ENCODE measurements at places on chromosomes 2 and 18.
A peak's percentile ranks its signal among the peaks of the same experiment; 100 is the strongest.

DNA sequence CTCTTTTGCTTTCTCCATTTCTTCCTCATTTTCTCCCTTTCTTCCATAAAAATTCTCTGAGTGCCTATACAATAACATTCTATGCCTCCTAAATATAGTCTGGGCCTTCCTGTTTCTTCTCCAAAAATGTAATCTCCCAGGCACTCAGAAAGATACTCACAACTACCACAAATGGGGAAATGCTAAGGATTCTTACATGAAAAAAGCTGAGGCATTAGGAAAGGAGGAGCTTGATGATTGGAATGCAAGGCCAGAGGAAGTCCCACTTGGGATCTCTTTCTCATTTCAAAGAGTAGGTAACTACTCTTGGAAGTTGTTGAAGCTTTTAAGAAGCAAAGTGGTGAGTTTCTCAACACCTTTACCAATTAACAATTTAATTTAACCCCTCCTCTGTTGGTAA lies 3.4 kb downstream of the VSNL1 start:
- DNase-seq: no peak

- no peak for DNase-seq
These were observed 179.4 kb upstream of the HS6ST1 start for GRCh38 chr2:128498086-128498485.

- DNase-seq: no peak
These were observed 64.8 kb downstream of the NCAPH start for GRCh38 chr2:96400049-96401000.

DNA sequence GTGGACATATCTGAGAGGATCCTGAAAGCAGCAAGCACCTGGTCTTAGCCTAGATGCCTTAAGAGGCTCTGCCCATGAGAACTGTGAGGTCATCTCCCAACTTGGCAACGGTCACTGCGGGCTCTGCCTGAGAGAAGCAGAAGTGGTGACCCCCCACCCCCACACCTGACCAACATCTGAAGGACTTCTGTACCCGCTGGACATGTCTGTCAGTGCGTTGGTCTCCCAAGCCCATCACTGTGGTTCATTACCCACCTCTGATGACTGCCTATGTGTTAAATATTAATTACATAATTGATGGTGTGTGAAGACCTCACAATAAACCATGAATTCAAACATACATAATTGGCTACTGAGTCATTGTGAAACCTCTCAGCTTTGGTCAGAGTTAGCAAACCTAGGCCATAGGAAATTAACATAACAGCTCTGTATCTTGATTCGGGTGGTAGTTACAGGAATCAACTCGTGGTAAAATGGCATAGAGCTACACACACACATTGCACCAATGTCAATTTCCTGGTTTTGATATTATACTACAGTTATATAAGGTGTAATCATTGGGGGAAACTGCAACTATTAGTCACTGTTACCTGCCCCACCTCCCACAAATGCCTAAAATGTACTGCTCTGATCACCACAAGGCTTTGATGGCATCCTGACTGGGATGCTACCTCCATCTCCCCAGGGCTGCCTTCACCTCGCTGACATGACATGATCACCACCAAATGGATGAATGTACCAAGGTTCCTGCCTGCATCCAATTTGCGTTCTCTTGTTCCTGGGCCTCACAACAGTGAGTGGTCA lies 4.3 kb upstream of the GALNT1 start:
- DNase-seq: no peak

DNA sequence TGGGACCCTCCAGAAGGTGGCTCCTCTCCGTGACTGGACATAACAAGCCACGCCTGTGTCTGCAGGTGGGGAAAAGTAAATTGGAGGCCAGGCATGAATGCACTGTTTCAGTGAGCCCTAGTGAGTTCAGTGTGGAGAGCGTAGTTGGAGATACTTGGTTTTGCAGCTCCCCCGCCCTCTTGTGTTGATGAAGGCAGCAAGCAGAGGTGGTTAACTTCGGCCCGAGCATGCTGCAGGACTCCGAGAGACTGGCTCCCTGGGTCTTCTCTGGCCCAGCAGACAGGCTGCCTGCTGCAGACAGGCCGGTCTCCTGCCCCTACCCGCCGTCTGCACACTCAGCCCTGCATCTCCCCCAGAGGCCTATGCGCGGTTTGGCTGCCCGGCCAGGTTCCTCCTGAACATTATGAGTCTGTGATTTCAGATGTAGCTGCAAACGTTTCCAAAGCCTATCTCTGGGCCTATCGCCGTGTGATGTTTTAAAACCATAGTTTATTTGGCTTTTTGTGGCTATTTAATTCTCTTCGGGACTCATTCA lies 102.4 kb downstream of the LDLRAD4 start:
- no peak for DNase-seq

- no peak for DNase-seq
These were observed 106.5 kb downstream of the GALNT3 start for GRCh38 chr2:165687426-165688002.

DNA sequence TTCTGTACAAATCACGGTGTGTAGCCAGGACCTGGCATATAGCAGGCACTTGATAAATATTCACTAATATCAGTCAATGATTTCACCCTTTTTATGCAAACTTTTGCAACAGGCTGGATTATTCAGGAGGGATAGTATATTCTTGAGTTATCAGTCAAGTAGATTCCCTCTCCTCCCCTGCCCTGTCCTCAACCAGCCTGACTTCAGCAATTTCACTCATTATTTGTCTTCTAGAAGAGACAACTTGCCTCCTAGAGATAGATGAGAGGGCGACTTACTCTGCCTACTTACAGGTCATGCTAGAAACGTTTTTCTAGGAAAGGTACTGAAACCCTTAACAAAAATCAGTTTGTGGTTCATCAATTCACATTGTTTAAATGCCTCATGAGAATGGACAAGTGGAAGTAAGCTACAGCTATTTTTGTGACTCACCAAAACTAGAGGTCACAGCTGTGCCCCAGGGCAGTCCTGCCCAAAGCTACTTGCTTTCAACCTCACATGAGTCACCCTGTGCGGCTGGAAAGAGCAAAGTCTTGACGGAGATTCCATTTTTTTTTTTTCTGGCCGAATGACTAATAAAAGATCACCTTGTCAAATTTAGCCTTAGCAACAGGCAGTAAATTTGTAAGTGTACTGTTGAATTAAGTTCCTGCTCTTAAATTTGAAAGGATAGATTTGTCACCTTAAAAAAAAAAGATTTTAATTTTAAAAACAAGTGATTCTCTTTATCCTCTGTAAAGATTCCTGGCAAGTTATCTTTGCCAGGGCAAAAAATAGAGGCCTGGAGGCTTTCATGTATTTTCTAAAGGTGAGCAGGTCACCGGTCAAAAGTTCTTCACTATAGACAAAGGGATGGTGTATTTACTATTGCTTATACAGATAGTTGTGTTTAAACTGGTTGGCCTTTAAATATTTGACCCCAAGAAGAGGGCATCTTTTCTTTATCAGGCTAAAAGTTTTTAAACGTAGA lies 109.0 kb upstream of the SLC35G4 start:
- DNase-seq: peak; percentile 98

- no peak for DNase-seq
These were observed 22.8 kb upstream of the IL37 start for GRCh38 chr2:112887964-112888749.

GRCh38 chr2:85033388-85033787 lies 62.4 kb downstream of the KCMF1 start:
- no peak for DNase-seq

- DNase-seq: no peak
These were observed 10.8 kb downstream of the INPP1 start for GRCh38 chr2:190354003-190354690.

DNA sequence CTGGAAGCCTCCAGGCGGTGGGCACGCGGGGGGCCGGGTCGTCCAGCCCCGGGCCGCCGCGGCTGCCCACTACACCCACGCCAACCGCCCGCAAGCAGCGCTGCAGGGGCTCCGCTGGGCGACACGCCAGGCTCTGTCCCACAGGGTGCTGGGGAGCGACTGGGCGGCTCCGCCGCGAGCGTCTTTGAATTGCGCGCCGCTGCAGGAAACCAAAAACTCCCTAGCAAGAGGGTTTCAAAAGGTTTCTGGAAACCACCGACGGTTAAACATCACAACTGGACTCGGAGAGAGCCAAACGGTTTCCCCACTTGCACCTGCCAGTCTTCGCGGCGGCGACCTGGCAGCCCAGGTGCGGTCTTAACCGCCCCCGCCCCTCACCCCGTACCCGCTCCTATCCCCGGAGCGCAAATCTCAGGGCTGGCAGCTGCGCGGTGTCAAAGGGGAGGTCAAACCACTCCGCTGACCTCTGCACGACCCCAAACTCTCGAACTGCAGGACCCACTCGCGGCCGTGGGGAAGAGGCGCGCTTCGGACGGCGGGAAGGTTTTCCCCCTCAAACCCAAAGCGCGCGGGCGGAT lies 1.0 kb downstream of the CXCR4 start:
- DNase-seq: no peak

GRCh38 chr2:197938555-197938954 lies 134.2 kb downstream of the PLCL1 start:
- no peak for DNase-seq

DNA sequence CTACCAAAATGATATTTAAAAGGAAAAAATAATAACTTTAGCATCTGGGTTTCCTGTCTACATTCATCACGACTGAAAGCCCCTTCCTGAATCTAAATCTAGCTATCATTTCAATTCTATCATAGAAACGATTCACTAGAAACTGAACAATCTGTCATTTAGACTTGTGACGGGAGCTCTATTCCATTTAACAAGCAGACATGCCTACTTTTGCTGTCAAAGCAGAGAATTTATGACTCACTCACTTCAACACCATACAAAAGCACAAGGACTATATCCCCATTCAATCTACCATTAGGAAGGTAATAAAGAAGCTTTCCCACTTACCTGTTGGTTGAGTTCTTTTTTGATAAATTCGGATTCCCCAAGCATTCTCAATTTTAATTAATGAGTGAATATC lies 1072.3 kb downstream of the LRP1B start:
- no peak for DNase-seq

DNA sequence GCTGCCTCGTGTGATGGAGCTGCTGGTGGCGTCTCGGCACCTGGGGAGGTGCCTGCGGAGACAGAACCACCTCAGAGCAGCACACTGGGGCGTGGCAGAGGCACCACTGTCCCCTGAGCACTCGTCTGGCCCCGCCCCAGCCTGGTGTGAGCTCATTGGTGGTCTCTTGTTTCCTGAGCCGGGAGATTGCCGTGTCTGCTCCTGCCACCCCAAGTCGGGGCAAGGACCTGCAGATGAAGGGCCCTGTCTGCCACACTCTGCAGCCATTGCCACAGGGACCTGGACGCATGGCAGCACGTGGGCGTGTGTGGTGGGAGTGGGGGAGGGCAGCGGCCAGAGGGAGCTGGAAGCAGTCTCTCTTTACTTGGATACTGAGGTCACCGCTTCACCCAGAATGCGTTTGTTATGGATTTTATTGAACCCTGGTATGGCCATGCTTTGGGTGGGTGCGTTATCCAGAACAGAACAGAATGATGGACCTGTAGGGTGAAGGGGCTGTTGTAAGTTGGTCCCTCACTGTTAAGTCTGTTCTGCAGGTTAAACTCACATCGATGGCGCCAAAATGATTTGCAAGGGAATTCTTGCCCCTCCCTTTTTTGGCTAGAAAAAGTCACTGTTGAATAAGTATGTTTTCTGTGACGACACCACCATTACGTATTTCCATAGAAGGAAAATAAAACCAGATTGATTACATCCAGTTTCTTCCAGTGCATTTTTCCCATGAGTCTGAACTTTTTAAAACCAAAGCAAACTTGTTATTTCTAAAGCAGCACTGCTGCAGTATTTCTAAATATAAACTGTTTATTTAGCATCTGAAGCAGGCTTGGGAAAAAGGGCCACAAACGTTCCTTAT lies 92.0 kb downstream of the USP40 start:
- no peak for DNase-seq

DNA sequence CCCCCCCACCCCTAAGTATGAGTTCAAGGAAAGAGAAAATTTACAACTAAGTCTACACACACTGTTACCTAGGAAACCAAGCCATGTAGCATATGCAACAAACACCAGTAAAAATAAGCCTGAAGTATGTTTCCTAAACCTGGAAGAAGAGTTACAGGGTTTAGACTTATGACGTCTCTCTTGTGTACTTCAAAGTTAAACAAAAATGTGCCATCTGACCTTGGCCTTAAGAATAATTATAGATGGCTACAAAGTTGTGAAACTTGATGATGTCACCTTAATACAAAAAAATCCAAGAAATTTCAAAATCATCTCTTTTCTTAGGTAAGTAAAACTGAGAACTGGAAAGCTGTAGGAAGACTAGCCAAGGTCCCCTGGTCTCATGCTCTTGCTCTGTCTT lies 297.6 kb upstream of the NRXN1 start:
- no peak for DNase-seq

DNA sequence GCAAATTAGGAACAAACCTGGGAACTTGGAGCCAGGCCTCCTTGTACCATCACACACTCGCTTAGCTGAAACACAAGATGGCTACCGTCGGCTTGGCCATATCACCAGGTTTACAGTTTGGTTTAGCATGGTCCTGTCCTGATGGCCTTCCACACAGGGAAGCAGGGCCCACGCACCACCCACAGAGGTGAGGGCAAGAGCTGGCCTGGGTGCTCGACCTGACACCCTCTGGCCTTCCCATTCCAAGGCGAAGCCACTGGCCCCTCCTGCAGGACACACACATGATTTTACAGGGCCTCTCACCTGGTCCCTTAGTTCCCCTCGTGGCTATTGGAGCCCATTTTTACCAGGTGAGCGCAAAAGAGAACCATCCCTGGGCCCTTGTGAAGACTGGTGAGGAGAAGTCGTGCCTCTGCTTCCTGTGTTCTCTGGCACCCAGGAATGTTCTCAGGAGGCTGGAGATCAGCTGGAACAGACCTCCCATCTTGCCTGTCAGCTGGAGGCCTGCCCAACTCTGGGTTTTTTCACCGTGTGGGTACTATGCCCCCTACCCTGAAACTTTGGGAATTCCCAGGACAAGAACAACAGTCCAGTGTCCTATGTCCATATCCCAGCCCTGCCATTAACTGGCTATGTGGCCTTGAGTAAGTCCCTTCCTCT lies 53.0 kb upstream of the FOSL2 start:
- DNase-seq: no peak

DNA sequence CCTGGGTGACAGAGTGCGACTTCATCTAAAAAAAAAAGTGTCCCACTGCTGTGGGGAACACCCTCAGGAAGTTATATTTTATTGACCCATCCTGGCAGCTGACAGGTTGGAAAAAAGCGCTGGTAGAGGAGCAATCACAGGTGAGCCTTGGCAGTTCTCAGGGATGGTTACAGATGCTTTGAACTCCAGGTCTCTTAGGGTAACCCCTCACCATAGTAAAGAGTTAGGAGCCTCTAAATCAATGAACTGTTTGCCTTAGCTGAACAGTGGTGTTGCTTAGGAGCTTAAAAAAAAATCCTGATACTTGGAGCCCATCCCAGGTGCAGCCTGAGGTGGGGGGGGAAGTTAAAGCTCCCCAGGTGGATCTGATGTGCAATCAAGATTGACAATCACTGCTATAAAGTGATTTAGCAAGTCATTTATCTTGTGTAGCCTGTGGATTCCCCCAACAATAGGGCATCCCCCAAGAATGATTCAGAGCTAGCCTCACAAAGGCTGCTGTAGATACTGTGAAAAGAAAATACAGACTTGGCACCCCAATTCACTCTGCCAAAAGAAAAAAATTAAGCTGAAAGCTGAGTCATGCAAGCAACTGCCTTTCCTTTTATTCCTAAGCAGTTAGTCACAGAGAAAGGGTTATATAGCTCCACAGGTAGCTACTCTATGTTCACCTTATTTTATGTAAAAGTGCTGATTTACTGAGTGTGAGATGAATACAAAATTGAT lies 14.8 kb downstream of the SLC16A14 start:
- DNase-seq: peak; percentile 46

GRCh38 chr2:147927053-147927588 lies 82.3 kb downstream of the ACVR2A start:
- DNase-seq: no peak

- DNase-seq: no peak
These were observed 81.6 kb downstream of the NDUFA10 start for GRCh38 chr2:239943571-239943970.

GRCh38 chr2:236552212-236552542 lies 17.4 kb upstream of the ACKR3 start:
- DNase-seq: no peak
